ENCODE measurements at places on chromosomes 5 and 9.

GRCh38 chr5:120695368-120695880 is 231.3 kb downstream of the PRR16 start:
- no peak for DNase-seq

DNA sequence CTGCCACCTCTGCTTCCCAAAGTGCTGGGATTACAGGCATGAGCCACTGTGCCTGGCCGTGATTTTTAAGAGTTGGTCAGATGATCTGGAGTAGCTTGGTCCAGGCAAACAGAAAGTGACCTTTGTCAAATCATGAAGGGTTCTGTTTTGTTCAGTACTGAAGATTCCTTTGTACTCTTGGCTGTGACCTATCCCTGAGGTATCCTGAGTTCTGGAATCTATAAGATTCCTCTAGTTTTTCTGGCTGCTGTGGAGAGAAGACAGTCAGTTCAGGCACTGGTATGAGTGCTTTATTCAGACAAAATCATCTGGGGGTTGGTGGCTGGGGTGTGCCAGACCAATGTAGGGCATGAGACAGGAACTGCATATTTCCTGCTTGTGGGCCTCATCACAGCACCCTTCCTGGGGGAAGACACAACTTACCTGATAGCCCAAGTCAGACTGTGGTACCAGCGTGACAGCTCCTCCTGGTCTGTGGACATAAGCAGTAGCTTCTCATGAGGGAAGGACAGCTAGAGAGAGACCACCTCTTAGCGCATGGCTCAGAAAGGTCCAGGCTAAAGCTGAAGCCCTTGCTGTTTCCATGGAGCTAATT is 3.1 kb downstream of the ARHGEF39 start:
- DNase-seq: no peak

DNA sequence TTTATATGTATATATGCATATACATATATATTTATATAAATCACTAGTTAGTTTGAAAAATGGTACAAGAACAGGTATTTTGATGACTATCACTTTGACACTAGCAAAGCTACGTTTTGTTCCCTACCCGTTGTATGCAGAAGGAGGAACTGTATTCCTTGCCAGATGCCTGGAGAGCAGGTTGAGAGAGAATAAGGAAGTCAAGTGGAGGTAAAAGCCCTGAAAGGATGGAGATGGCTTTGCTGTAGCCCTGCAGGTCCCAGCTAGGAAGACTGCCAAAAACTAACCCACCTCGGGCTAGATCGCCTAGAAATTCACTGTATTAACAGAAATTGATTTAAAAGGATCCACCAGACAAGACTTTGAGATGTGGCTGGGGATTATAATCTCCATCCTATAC is 229.3 kb downstream of the RFX3 start:
- DNase-seq: no peak

DNA sequence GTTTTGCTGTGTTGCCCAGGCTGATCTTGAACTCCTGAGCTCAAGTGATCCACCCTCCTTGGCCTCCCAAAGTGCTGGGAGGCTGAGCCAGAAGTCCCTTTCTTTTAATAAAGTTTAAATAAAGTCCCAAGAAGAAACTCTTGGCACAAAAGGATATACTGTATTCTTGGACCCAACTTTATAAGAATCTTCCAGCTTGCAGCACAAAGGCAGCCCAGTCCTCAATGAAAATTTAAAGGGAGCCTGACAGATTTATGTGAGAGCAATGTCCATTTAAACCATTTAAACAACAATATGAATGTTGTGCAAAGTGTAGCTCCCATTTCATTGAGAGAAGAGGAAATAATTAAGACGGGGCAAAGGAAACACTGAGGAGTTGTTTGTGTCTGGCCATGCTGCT is 217.0 kb downstream of the DOCK8 start:
- no peak for DNase-seq

DNA sequence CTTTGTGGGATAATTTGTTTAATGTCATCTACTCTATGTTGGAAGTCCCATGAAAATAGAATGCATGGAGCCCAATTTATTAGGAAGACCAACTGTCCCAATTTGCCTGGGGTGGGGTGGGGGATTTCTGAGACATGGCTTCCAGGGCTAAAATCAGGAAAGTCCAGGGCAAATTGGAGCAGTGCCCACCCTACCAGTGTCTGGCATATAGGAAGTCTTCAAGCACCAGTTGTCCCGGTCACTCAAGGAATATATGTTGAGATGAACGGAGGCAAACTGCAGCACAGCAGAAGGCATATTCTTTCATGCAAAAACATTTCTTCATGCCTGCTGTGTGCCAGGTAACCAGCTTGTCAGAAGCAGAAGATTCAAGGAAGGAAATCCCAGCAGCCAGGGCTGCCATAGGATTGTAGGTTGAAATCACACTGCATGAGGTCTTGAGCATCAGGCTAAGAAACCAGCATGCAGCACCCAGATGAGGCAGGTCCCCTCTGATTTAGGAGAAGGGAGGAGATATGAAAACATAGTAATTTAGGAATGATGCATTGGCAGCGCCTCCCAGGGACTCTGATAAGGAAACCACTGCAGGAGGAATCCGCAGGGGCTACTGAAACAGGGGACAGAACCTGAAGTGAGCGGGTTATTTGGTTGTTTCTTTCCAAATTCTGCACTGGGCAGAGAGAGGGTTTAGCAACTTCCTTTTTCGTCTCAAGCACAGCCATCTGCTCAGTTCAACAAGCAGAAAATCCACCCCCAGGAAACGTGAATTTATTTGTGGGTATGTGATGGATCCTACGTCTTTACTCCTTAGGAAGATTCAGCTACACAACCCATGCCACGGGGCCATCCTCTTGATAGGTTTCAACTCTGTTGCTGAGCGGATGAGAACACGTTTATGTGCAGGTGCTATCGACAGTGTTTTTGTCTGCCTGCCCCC is 112.6 kb upstream of the CPEB4 start:
- DNase-seq: no peak

GRCh38 chr9:93096811-93097382 is 880 bp downstream of the CARD19 start:
- no peak for DNase-seq

DNA sequence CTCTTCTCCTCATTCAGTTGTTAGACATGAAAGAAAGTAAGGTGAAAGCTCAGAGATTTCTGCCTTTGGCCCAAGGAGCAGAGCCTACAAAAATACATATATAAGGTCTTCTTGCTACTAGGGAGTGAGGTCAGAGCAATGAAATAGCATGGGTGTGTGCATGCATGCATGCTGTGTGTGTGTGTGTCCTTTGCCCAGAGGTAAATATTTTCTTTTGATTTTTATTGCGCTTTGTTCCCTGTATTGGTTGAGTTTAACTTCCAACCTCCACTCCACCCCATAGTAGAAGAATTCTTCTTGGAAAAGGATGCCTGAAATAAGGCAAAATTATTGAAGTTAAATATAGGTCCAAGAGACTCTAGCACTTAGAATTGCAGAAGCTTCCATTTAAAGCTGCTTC is 248.0 kb upstream of the PTGER4 start:
- no peak for DNase-seq

DNA sequence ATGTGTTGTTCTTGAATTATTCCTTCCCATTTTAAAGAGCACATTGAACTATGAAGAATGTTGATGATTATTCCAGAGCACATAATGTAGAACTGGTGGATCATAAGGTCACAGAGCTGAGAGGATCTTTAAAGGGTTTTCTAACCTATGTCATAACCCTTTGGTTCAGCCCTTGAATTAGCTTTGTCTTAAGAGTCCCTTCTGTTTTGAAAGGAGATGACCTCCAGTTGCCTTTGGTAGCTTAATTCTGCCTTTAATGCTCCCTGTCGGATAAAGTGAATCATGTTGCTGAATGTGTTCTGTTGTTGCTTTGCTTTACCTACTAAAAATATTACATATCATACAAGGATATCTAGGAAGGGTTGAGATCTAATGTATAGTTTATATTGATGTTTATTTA is 99.1 kb upstream of the PRRC1 start:
- no peak for DNase-seq

DNA sequence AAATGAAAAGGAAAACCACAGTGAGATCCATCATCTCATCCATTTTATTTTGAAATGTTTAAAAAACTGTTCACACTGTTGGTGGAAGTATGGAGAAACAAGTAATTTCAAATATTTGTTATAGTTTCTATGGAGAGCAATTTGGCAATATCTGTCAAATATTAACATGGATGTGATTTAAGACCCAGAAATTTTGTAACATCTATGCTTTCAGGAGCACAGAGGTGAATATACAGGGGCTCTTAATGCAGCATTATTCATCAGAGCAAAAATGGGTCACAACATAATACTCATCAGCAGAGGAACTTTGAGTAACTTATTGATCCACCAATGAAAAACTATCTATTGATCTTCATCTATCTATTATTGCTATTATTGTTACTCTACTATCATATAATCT is 31.4 kb upstream of the SPATA31C2 start:
- no peak for DNase-seq

DNA sequence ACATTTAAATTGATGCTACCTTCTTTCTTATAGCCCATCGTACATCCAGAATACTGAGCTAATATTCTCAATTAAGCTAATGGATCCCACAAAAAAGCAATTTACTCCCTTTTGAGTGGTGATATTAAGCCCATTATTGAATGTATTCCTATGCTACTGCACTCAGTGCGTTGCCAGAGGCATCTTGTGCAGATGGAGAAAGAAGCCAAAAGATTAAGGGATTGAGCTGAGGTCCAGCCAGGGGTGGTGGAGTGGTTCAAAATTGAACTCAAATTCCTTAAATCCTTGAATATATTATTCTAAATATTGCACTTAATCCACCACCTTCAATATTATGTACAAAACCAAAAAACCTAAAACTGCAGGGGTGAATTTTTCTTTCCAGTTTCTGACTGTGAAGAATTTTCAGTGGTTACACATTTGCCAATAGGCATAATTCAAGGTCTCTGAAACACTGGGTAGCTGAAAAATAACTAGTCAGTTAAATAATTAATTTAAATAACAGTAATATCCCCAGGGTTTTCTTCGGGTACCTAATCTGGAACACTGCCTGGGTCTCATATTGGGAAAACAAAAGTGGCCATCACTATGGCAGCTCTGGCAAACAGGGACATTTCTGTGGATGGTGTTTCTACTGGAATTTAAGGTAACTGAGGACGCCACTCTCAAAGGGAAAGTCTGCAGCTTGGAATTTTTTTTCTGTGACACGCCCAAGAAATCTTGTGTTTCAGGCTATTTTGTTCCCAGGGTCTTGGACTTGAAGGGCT is 6.2 kb upstream of the LIFR start:
- no peak for DNase-seq

- no peak for DNase-seq
These were observed 362.4 kb upstream of the RIOK2 start for GRCh38 chr5:97545446-97545845.

DNA sequence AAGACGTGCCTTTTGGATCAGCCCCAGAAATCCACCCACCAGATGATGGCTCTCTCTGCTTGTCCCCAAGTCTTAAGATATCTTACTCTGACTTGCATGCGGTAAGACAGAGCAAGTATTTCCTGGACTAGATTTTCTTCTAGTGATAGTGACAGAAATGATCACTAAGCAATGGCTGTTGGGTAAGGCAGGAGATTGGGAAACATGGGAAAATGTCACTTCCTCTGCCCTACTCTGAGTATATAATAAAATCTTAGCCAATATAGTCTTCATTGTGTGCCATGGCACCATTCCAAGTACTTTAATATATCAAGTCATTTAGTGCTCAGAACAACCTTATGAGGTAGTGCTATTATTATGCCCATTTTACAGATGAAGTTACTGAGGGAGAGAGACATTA is 31.0 kb upstream of the GNA14 start:
- no peak for DNase-seq

- DNase-seq: no peak
These were observed 35.8 kb downstream of the NMUR2 start for GRCh38 chr5:152369298-152369697.

GRCh38 chr5:113371721-113372196 is 63.0 kb downstream of the TSSK1B start:
- DNase-seq: no peak

All from stimulated activated CD8-positive, alpha-beta memory T cell treated with anti-CD3 and anti-CD28 coated beads, Interleukin-4, amount 100 ng/mL, for 1 hour (primary cell).